ENCODE measurements at places on chromosomes 12 and 14.

DNA sequence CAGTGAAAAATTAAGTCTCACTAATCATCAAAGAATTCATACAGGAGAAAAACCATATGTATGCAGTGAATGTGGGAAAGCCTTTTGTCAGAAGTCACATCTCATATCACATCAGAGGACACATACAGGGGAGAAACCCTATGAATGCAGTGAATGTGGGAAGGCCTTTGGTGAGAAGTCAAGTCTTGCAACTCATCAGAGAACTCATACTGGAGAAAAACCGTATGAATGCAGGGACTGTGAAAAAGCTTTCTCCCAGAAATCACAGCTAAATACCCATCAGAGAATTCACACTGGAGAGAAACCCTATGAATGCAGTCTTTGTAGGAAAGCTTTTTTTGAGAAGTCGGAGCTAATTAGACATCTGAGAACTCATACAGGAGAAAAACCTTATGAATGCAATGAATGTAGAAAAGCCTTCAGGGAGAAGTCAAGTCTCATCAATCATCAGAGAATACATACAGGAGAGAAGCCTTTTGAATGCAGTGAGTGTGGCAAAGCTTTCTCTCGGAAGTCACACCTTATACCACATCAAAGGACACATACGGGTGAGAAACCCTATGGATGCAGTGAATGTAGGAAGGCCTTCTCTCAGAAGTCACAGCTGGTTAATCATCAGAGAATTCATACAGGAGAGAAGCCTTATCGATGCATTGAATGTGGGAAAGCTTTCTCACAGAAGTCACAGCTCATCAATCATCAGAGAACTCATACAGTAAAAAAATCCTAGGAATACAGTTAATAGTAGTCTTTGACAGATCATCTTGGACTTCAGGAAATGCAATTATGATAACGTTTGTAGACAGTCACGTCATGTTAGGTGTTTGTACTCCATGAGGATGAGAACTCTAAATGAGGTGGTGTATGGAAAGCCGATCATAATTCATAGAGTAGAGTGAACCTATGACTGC is 21.1 kb downstream of the ZNF84 start:
- DNase-seq = no peak

GRCh38 chr12:49583366-49584094 is 15.6 kb upstream of the MCRS1 start:
- no peak for DNase-seq

DNA sequence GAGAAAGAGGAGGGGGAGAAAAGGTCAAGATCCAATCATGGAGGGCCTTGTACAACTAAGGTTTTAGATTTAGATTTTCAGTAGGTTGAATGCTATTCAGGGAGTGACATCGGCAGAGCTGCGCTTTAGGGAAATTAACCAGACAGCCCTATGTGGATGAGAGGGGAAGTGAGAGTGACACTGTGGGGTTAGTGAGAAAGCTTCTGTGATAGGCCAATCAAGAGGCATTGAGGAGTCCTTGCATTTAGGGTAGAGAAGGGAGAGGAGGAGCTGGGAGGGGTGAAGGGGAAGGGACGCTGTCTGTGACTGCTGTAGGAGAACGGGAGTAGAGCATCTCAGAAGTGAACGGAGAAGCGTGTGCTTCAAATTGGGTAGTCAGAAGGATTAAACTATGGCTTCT is 3.4 kb downstream of the HSD17B6 start:
- no peak for DNase-seq

GRCh38 chr14:103472939-103473338 is 49.7 kb downstream of the CKB start:
- DNase-seq = no peak

GRCh38 chr12:71639341-71639760 is 24.3 kb downstream of the ZFC3H1 start:
- no peak for DNase-seq

- DNase-seq = no peak
These were observed 4.5 kb downstream of the RPS26 start for GRCh38 chr12:56046027-56046780.

GRCh38 chr14:72535485-72535884 is 358.4 kb downstream of the DPF3 start:
- DNase-seq = no peak

- no peak for DNase-seq
These were observed 5.1 kb upstream of the SSTR1 start for GRCh38 chr14:38202444-38203191.

GRCh38 chr14:48954446-48954845 is 631.7 kb downstream of the RPS29 start:
- DNase-seq = no peak

GRCh38 chr12:52335598-52336262 is 14.5 kb upstream of the KRT83 start:
- DNase-seq = no peak

DNA sequence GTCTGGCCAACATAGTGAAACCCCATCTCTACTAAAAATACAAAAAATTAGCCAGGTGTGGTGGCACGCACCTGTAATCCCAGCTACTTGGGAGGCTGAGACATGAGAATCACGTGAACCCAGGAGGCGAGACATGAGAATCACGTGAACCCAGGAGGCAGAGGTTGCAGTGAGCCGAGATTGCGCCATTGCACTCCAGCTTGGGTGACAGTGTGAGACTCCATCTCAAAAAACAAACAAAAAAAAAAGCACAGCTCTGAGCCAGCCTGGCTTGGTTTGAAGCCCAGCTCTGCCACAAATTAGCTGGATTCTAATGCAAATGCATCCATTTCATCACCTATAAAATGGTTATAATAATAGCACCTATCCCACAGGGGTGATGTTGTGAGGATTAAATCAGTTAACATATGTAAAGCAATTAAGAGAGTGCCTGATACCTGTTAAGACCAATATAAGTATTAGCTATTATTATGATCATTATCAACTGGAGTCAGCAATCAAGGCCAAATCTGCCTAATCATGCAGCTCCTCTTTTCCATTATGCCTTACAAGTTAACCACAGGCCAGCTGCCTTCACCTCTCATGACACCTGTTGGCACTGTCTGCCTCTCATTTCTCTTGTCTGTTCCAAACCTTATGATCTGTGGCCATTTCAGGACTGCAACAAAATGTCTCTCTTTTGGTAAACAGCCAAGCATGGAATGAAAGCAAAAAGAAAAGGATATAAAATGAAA is 2.1 kb downstream of the GNPTAB start:
- DNase-seq = no peak

DNA sequence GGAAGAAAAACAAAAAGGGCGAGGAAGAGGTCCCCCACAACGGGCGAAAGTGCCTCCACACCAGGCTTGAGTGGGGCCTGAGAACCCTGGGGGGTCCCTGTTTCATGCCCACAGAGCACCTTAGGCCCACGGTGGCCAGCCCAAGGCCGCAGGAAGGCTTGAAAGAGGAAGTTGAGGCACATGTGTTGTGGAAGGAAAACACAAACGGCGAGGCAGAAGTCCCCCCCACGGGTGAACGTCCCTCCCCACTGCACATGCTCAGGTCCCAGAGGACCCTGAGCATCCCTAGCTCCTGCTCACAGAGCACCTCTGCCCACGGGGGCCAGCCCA is 371.5 kb downstream of the ALG10 start:
- DNase-seq = no peak

DNA sequence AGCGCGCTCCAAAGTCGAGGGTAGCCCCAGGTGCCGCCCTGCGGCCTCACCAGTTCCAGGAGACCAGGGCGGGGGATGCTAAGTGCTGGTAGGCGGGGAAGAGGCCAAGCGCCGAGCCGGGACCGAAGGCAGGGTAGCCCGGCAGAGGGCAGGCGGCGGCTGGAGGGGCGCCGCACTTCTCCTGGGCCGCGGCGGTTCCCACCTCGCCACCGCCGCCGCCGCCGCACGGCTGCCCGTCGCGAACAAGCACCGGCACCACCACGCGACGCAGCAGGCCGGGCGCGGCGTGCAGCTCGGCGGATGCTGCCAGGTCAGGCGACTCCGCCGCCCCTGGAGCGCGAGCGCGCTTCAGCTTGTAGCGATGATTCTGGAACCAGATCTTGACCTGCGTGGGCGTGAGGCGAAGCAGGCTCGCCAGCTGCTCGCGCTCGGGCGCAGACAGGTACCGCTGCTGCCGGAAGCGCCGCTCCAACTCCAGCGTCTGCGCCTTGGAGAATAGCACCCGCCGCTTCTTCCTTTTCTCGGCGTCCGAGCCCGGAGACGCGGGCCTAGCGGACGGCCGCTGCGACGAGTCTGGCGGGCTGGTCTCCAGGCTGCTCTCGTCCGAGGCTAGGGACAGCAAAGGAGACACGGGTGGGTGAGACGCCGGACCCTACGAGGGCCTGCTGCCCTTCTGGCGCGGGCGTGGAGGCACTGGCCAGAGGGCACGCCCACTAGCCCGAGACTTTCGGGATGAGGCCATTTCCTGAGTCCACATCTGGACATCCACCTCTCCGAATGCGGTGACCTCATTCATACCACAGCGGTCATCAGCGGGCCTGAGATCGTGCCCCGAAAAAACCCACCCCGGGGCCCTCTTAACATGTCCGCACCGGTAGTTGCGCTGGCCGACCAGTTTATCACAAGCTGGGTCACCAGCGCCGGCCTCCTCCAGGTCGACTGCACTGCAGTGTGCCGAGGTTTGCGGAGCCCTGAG is 1.3 kb downstream of the NKX2-8 start:
- no peak for DNase-seq

DNA sequence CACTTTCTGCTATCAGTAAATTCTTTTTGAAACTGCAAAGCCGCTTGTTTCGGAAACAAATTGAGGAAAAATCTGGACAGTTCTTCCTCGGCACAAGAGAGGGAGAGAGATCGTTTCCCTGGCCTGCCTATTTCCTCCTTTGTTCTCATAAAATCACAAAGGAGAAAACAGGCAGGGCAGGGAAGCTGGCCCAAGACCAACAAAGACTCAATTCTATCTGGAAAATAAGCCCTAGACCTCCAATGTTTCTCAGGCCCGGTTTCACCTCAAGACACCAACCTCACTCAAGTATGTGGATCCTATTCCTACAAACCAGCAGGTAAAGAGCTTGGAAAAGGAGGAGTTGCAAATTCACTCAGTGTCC is 19.5 kb downstream of the DICER1 start:
- no peak for DNase-seq

DNA sequence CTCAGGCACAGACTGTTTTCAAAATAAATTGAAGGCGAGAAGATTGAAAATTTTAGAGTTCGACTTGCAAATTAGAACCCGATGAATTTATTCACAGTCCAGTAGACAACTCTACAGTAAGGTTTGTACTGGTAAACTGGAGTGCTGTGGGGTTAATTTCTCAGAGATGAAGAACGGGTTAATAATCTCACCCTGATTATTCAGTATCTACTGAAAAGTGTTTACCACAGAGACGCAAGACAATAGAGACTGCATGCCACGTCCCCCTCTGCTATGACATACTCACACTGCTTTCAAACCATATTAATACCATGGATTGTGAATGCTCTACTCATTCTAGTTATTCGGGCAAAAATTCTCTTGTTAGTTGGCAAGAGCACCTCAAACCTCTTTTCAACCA is 36.1 kb downstream of the CFL2 start:
- no peak for DNase-seq

GRCh38 chr12:102948941-102949352 is 8.5 kb upstream of the ASCL1 start:
- no peak for DNase-seq

GRCh38 chr12:62400135-62400534 is 66.5 kb upstream of the MON2 start:
- DNase-seq = no peak

DNA sequence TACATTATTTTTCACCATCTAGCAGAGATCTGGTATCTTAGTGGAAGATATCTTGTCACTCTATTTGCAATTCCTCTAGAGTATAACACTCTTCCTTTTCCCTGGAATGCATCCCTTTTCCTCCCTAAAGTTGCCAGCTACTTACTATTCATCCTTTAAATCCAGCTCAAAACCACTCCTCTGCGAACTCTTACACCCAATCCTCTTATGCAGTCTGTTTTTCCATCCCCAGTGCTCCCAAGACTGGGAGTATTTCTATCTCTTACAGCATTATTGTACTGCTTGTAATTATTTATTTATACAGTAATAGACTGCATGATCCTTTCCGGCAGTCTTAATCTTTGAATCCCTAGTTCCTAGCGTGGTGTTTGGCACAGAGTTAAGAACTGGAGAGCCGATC is 2.9 kb upstream of the SRGAP1 start:
- no peak for DNase-seq

- DNase-seq = no peak
These were observed 843.9 kb downstream of the FLRT2 start for GRCh38 chr14:86373886-86374285.

- DNase-seq = no peak
These were observed 131.1 kb upstream of the VRK1 start for GRCh38 chr14:96666088-96666487.

- DNase-seq = no peak
These were observed 28.5 kb upstream of the CNTN1 start for GRCh38 chr12:40663781-40664180.

- DNase-seq = no peak
These were observed 90.0 kb upstream of the TMEM263 start for GRCh38 chr12:106865683-106866082.

- DNase-seq = no peak
These were observed 13.2 kb downstream of the CLEC4E start for GRCh38 chr12:8527250-8528130.

- DNase-seq = no peak
These were observed 2.9 kb upstream of the ZFP36L1 start for GRCh38 chr14:68795597-68796417.

GRCh38 chr12:82314406-82314892 is 43.7 kb downstream of the CCDC59 start:
- DNase-seq = no peak

- DNase-seq = no peak
These were observed 15.8 kb upstream of the STAB2 start for GRCh38 chr12:103571286-103571685.

DNA sequence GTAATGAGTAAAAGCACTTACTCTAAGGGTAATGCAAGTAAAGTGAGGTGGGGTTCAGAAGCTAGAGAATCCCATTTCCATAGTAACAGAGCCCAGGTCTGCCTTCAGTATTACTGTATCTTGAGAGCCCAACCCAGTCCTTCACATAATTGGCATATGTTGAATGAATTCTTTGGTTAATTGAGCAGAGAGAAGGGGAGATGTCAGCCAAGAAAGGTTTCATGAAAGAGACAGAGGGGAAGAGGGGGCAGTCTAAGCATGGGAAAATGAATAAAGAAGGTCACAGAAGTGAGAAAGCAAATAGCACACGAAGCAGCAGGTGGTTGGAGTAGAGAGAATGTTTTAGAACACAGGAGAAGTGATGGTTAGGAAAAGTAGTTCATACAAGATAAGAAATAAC is 371.1 kb downstream of the SEC23A start:
- DNase-seq = no peak

DNA sequence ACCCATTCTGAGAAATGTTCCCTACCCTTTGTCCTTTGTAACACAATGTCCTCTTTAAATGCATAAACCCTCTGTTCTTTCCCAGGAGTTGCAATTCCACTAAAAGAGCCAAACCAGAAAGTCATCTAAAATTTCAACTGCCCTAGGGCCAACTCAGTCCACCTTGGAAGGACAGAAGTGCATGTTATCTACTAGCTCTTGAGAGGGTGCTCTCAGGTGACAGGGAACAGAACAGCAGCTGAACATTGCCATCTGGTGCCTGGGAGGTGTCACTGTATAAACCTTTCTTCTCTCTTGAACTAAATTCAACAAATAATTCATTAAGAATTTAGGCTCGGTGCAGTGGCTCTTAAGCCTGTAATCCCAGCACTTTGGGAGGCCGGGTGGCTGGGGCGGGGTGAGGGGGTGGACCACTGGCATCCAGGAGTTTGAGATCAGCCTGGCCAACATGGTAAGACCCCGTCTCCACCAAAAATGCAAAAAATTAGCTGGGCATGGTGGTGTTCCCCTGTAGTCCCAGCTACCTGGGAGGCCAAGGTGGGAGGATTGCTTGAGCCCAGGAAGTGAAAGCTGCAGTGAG is 10.3 kb upstream of the FERMT2 start:
- DNase-seq = no peak

- DNase-seq = no peak
These were observed 95.1 kb downstream of the LLPH start for GRCh38 chr12:66035288-66035966.

All from cerebellar nuclear complex (tissue), 1 donor.